Transverse colon (tissue), 4 donors: ENCODE measurements at places on chromosomes 7 and 10.

DNA sequence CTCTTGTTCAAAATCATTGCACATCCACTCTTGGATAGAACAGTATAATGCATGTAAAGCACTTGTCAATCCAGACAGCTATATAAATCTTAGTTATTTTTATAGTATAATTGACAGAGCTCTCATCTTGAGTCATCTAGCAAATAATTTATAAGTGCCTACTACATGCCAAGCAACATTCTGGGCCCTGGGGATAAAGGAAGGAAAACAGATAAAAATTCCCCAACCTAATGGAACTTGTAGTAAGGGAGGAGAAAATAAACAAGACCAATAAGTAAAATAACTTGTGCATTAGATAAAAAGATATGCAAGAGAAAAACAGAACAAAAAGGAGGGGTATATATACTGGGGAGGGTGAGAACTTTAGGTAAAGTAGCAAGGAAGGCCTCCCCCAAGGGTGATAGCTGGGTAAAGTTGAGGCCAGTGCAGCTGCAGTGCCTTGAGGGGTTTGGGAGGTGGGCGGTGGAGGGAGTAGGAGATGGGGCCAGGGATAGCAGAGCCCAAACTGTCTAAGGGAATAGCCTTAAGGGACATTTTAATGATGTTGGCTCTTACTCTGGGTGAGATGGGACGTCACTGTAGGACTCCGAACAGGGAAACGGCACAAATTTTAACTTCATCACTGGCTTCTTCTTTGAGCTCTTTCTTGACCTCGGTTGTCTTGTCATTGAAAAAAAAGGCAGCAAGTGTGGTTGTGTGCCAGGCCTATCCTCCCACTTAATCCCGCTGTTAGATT is 79.3 kb upstream of the SEC61G start:
- no peak for DNase-seq

GRCh38 chr7:1677206-1678080 is 7.4 kb downstream of the ELFN1 start:
- no peak for DNase-seq

DNA sequence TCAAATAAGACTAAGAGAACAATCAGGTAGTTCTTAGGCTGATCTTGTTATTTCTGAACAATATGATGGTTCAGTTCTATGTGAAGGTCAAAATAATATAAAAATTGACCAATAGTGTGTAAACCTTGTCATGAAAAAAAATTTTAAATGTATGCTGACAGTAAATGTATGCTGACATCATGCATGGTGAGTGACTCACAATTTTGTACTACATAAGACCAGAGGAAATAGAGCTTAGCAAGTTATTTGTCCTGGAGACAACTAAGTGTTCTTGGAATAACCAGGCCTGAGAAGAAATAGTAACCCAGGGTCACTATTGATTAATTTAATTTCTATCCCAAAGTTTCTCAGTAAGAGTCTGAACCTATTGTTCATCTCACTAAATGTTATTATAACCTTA is 182.2 kb upstream of the PCDH15 start:
- DNase-seq = no peak

DNA sequence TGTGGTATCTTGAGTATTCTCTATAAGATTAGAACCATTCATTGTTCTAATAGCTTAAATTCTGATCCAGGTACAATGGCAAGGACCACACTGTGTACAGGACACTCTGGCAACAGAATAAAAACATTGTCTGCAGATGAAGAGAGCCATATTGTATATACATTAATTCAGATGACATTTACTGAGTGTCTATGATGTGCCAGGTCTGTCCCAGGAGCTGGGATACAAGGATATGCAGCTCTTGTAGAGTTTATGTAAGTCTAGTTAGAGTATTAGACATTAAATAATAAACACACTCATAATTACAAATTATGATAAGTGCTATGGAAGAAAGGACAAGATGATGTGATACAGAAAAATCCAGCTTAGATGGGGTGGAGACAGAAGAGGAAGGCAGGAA is 184.1 kb downstream of the HIBADH start:
- no peak for DNase-seq

- DNase-seq = peak; percentile 13
Observed at GRCh38 chr7:133253519-133253875, 619 bp downstream of the EXOC4 start.

DNA sequence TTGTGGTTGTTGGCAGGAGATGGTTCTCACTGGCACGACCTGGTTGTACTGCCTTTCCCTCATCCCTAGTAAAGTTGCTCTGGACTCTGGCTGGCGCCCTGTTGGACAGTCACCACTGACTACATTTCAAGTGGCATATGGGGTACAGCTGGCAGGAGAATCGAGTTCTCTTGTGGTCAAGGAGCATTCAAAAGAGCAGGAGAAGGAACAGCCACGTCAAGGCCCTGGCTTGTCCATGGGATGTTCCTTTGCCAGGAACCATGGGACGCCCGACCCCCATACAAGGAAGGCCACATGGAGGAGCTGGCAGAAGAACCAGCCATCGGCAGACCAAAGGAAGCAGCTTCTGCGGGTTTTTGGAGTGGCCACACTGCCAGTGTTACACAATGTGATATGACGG is 87.0 kb upstream of the SLC25A13 start:
- DNase-seq = no peak

DNA sequence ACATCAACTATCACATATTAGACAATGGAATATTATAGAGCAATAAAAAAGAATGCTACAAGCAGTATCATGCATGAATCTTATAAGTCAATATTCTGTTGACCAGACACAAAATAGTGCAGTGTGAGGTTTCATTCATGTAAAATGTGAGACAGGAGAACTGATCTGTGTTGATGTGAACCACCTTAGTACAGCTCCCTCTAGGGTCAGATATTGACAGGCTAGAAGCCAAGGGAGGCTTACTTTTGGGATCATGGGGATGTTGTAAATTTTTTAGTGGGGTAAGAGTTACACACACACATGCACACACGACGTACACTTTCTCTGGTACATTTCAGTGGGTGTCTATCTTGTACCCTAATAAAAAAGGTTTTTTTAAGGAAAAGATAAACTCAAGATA is 231.6 kb upstream of the FOXK1 start:
- no peak for DNase-seq

GRCh38 chr10:110612629-110613028 is 31.5 kb upstream of the RBM20 start:
- no peak for DNase-seq

GRCh38 chr7:94632338-94633013 is 23.5 kb downstream of the SGCE start:
- no peak for DNase-seq

DNA sequence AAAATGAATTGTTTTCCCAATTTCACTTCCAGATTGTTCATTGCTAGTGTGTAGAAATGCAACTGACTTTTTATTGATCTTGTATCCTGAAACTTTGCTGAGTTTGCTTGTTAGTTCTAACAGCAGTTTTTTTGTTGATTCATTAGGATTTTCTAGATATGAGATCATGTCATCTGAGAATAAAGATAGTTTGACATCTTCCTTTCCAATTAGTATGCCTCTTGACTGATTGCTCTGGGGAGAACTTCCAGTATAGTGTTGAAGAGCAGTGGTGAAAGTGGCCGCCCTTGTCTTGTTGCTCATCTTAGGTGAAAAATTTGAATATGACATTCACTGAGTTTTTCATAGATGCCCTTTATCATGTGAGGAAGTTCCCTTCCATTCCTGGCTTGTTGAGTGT is 11.9 kb upstream of the SUN1 start:
- no peak for DNase-seq

DNA sequence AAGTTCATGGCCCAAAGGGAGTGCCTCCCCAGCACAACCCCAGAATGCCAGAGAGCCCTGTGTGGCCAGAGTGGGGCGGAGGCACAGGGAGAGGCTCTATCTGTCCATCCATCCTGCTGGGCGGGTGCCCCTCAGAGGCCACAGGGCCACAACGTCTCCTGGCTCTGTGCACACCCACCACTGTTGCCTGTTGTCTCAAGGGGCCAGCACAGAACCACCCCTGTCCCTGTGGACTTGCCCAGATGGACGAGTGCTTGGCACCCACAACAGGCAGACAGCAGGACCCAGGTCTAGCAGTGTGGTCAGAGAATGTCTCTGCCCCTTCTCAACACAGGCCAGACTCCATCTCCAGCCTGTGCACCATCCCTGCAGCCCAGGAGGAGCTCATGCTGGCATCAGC is 92.8 kb downstream of the PAXIP1 start:
- DNase-seq = no peak

DNA sequence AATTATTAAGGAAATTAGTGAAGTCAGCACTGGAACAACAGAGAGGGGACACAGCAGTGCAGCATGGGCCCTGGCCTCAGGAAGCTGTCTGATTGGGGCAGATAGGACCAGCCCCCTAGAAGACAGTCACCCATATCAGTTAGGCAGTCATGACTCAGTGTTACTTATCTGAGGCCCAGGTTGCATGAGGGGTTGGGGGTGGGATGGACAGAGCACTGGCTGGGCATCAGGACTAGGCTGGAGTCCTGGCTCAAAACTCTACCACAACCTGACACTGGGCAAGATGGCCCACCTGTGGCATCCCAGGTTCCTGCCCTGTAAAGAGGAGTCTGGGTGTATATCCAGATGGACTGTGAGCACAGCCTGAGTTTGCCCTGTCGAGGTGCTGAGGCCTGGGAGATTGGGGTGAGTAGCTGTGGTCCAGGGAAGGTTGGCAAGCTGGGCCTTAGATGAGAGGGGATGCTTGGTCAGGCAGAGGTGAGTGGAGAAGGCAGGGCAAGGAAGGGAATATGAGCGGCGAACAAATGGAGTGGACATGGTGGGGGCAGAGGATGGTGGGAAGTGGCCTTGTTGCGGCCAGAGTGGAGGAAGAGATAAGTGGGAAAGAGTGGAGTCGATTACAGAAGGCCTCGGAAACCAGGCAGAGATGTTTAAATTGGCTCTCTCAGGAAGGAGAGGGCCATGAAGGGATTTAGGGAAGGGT is 37.5 kb downstream of the HK1 start:
- DNase-seq = no peak

- DNase-seq = no peak
Observed at GRCh38 chr7:151428378-151429236, 11.3 kb downstream of the CRYGN start.

DNA sequence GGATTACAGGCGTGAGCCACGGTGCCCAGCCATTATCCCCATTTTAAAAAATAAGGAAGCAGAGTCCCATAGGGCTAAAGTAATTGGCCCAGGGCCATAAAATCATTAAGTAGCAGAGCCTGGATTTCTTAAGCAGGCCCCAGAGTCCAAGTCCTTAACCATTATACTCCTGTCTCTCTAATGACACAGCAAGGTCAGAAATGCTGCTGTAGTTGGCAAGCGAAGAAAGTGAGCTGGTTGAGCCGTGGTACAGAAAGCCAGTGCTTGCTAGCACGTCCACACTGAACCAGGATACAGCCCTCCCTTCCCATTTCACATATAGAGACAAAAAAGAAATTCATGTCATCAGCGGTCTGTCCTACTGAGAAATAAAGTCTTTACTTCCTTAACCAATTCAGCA is 562.7 kb downstream of the GALNT17 start:
- DNase-seq = no peak

DNA sequence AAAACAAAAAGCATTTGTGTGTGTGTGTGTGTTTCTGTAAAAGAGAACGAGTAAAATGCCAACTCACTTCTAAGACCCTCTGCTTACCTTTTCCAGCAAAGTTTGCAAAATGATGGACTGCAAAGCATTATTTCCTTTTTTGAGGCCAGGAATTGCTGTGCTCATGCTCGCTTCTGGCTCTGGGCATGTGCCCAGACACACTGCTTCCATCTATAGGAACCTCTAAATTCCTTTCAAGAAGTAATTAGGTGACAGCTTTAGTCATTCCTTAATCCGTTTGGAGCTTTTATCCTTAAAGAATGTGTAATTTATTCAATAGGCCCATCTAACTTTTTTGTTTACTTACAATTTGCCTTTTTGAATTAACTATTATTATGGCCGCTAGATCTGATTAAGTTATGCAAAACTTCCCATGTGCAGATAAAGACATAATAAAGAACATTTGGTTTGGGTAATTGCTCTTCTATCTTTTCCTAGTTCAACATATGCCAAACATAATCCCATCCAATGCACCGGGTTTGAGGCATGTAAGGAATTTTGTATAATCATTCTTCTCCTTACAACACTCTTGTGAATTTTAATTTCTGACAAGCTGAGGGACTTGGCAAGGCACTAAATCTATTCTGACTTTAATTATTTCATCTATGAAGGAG is 34.7 kb downstream of the A1CF start:
- DNase-seq = no peak

GRCh38 chr7:7190142-7190541 is 7.8 kb downstream of the C1GALT1 start:
- no peak for DNase-seq

GRCh38 chr7:112529521-112529920 is 48.7 kb downstream of the LSMEM1 start:
- DNase-seq = no peak

- DNase-seq = peak; percentile 20
Observed at GRCh38 chr10:22022257-22023032, 18.9 kb upstream of the DNAJC1 start.

DNA sequence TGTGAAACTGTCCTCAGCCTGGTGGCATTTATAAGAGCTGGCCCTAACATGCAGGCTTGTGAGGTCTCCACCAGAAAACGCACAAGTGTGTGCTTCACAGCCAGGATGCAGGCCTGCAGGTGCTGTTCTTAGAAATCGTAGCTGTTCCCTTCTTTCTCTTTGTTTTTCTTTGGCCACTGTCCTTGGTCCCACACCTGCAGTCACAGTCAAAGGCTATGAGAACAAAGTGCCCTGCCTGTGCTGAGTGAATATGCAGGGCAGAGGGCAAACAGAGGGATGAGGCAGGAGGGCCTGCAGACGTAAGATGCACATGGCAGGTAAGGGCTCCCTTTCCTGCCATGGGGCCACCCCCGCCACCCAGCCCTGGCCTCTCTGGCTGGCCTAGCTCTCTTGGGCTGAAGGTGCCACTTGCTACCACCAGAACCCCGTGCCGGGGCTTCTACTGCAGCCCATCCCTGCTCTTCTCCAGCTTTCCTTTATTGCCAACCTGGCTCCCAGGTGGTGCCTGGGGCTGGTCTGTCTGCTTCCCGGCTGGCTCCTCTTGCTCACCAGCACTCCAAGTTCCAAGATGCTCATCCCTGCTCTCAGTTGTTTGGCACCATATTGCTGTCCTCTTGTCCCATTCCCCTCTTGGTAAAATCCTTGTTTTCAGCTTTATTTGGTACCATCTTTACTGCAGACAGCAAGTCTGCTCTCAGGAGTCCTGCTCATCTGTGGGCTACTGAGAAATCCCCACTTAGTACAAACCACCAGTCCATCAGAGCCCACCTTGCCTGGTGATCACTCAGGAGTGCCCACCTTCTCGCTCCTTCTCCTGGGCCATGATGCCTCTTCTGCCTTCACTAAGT is 308.1 kb upstream of the ZMIZ1 start:
- no peak for DNase-seq

DNA sequence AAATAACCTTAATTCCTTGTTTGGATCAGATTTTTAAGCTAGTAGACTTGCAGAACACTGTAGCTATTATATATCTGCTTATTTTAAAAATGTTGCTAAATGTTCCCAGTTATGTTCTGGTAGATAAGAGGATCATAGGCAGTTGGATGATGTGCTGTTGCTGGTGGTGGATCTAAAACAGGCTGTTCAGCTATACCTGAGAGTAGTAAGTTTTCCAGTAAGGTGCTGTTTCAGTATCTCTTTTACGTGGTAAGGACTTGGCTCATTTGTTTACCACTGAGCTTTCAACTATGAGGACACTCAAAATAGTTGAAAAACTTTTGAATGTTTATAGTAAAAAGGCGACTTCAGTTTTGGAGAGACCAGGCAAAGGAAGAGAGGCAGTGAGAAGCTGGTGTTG is 180.9 kb downstream of the CDK14 start:
- no peak for DNase-seq
